ENCODE measurements at places on chromosomes 3 and 15.

DNA sequence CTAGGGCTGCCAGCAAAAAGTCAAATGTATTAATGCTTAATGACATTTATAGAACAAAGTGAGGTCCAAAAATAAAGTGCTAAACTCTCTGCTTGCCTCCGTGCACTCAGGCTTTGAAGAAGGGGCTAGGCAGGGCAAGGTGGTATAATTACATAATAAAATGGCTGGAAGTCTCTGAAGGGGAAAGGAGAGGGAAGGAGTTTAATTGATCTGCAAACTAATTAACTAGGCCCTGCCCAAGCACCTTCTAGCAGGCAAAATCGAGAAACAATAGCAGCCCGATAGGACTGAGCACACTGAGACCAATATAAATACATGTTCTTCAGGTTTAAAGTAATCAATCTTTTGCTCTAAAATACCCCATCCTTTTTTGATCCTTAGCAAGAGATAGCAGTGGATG, 13.0 kb downstream of the DIS3L start:
- DNase-seq = no peak

DNA sequence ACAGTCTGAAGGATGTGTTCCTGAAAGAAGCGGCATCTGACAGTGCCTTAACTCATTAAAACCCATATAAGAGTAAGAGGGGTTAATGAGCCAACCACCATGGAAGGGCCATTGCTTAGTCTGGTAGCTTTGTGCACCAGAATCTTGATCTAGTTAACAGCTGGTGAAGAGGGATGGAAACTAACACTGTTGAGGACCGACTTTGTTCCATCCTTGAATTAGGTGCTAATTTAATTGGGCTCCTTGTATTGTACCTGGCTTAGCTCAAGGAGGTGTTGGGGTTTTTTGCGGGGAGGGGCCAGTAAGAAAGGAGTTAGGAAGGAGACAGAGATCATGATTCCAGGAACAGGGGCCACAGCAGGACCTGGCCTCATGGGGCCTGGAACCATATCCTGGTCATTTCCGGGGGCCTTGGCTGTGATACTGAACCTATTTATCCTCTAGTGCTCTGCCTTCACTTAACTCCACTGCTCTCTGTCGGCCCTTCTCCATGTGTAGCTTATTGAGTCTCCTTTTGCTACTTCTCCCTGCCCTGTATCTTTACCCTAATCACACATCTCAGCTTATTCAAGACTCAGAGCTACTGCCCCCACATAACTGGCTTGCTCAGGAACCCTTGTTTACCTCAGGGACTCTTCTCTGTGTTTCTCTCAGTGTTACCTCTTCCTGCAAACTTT, 93.0 kb downstream of the RPL22L1 start:
- no peak for DNase-seq

GRCh38 chr3:12566976-12567375, 10.1 kb downstream of the MKRN2 start:
- no peak for DNase-seq

DNA sequence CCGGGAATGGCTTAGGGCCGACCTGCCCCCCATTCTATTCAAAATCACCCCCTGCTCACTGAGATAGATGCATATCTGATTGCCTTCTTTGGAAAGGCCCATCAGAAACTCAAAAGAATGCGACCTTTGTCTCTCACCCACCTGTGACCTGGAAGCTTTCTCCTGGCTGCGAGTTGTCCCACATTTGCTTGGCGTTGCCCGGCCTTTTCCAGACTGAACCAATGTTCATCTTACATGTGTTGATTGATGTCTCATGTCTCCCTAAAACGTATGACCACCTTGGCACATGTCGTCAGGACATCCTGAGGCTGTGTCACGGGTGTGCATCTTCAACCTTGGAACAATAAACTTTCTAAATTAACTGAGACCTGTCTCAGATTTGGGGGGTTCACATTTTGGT, 3.4 kb upstream of the MUC20 start:
- no peak for DNase-seq

DNA sequence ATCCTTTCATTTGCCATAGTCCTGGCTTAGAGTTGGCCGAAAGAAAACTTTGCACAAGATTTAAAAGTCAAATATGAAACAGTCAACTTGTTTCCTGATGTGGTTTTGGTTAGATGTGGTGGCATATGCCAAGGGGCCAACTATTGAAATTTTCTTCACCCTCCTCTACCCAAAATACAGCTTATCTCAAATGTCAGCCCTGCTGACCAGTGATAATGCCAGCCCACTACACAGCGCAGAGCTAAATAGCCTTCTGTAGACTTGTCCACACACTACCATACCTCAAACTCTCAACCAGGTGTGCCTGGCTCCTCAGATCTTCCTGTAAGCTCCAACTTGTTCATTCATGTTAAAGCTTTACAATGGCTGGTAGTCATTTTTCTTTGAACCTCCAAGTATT, 368.5 kb upstream of the STAC start:
- no peak for DNase-seq
